ENCODE measurements at places on chromosomes 7 and 10.

DNA sequence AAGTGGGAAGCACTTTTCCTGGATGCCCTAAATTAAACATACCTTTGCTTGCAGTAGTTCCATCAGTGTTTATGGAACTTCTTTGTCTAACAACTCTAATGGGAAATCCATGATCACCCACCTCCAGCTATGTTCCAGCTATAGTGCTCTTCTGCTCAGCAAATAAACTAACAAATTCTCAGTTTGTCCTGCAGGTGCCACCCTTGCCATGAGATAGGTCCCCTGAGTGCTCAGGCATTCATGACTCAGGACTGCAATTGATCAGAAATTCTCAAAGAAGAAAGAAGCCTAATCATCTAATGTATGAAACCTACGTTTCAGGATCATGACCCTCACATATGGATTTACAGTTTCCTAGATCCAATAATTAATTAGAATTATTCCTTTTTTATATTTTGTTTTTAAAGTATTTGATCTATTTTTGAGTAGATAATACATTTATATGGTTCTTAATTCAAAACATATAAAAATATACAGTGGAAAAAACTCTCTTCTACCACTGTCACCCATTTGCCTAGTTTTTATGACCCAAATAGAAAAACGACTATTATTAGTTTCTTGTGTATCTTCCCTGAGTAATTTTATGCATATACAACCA, 48.7 kb upstream of the DYNC1I1 start:
- peak; percentile 6 for DNase-seq

DNA sequence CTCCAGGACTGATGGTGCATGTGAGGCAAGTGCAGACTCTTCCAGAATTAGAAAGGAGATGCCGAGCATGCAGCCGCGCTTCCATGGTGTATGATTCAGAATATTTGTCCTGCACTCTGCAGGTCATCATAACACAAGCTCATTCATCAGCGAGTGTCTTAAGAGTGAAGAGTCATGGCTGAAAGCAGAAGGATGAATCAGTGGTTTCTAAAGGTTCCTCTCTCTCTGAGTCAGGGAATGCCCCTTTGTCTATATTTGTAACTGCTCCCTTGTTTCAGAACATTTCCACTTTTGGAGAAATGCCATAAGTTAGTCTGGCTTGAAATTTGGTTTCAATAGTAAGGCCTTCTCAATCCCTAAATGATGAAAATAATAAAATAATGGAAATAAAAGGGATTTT, 52.3 kb downstream of the HECW1 start:
- DNase-seq: no peak

DNA sequence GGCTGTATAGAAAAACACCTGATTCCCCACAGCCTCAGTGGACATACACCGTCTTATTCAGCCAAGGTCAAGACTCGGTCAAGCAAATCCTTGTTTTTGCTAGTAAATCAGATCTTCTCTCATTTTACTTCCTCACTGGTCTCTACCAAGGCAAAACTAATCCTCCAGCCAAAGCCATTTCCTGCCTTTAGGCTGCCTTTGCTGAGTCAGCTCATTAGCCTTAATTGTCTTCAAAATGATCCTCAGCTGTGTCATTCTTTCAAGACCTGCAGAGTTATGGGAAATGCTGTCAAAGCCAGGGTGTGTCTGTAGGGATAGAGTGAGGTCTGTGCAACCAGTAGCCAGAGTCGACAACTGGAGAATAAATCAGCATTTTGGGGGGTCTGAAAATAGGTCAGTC, 107.2 kb upstream of the FAM180A start:
- no peak for DNase-seq

DNA sequence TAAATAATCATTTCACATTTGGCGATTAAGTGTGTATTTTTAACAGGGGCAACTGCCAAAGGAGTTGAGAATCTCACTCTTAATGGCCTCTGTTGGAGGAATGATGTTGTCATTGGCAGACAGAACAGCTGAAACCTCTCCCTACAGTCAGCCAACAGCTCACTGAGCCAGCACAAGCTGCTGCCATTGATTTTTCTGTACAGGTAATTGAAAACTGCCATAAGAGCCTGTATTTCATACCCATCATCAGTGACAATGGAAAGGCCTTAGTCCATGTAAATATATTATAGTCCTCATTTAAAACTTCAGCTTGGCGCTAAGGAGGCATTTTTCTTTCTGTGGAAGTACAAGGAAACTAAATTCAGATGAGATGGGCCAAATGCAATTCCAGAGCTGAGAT, 28.1 kb upstream of the PTN start:
- DNase-seq: peak; percentile 20

- DNase-seq: no peak
Measured at GRCh38 chr10:60573336-60573735, 183.7 kb upstream of the ANK3 start.

DNA sequence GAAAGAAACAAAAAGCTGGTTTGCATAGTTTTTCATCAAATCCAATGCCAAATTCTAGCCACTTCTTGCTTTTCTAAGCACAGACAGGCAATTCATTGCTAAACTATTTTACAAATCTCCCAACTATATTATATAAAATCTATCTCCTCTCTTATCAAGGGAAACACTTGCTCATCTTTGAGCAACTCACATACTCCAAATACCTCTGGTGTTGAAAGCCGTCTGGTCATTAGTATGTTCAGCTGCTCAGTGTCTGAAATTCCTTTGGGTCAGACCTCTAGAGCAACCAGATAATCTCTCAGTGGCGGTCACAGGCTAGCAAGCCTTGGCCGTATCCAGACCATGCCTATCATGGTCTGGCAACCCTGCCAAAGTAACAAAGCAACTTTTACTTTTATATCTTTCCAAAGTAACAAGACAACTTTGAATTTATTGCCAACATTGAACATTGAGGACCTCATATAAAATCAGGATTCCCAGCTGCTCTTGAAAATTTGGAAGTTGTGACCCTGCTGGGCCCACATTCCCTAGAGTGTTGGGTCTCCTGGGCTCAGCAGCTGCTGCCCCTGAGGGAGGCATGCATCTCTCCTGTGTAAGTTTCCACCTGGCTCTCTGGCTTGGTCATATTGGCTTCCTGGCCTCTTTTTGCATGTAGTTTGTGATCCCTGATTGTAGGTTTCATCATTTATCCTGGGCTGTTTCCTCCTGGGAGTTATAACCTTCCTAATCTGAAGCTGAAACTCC, 56.8 kb upstream of the LANCL2 start:
- no peak for DNase-seq

- peak; percentile 38 for DNase-seq
Measured at GRCh38 chr7:128867842-128868623, 5.4 kb downstream of the ATP6V1F start.

Data from NCI-H446 (cell line).